Common myeloid progenitor, CD34-positive (primary cell): ENCODE measurements at places on chromosomes 3 and 15.

DNA sequence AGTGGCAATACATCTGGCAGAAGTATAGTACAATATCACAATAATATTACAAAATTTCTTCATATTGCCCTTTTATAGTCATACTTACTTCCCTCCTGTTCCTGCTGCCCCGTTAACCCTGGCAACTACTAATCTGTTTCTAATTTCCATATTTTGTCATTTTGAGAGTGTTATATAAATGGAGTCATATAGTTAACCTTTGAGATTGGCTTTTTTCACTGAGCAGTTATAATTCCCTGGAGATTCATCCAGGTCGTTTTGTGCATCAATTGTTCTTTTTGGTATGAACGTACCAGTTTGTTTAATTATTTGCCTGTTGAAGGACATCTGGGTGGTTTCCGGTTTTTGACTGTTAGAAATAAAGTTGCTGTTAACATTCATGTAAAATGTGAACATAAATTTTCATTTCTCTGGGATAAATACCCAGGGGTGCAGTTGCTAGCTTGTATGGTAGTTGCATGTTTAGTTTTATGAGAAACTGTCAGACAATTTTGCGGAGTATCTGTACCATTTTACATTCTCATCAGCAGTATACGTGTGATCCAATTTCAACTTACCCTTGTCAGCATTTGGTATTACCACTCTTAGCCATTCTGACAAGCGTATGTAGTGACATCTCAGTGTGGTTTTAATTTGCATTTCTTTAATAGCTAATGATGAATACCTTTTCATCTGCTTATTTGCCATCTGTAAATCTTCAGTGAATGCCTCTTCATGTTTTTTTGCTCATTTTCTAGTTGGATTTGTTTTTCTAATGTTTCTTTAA, 32.2 kb upstream of the IL20RB start:
- DNase-seq: no peak

- DNase-seq: no peak
Measured at GRCh38 chr15:48426044-48426443, 94.8 kb downstream of the DUT start.

DNA sequence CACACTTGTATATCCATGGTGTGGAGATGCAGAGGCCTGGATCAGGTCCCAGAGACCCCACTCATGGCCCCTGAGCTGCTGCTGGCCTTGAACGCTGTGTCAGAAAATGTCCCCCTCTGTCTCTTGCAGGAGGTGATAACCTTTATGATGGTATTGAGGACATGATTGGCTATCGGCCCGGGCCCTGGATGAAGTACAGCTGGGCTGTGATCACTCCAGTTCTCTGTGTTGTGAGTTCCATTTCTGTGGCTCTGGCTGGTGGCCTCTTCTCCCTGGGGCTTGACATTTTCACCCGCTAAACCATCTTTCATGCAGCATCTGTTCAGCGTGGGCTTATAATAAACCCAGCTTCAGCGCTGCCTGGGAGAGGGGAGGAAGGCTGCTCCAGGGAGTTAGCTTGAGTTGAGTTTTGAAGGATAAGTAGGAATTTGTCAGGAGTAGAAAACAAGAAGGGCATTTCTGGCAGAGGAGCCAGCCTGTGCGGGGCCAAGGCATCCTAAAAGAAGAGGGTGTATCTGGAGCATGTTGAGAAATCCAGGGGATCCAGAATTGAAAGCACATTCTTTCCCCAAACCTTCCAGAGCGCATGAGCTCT, 61.1 kb downstream of the GRIP2 start:
- DNase-seq: no peak

DNA sequence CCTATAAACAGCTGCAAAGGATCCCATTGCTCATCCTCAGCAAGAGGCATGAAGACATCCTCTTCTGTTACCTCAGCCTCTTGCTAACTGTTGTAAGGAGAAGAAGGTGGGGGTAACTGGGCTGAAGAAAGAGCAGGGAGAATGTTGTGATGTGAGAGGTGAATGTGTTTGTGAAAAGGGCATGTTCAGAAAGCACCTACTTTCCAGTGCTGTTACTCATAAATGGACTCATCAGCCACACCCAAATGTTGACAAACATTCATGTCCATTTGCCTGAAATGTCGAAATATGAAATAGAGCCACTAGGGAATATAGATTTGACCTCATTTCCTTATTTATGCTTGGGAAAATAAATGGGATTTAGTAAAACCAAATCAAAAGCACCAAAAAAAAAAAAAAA, 12.6 kb downstream of the SLC24A1 start:
- DNase-seq: no peak

DNA sequence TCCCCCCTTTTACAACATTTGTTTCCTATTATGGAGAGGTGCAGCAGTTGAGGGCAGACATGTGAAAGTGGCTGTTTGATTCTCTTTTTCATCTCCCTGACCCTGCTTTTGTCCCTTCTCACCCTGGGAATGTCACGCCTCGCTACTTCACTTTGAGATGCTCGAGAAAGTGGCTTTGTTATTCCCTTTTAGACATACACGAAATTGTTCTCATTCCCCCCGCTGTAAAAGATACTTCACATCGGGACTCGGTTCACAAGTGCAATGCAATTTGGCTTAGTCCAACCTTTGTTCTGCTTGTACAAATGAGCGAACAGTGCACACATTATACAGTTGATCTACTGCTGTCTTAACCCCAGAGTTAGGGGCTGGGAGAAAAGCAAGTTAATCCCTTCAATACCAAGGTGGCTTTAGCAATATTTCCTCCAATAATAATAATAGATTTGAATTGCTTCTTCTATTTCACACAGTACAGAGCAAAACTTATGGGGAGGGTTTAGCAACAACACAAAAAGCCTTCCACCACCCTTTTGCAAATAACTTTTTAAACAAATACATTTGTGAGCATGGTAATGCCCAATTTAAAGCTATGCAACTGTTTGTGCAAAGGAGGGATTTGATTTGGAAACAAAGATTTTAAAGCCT, 5.7 kb upstream of the FOXB1 start:
- DNase-seq: no peak

GRCh38 chr3:192802957-192803899, 75.9 kb upstream of the FGF12 start:
- peak; percentile 77 for DNase-seq

- DNase-seq: no peak
Measured at GRCh38 chr15:73737535-73737934, 15.6 kb downstream of the INSYN1 start.
